LNCaP clone FGC (cell line): ENCODE measurements at places on chromosomes 12 and 14.
A peak's percentile ranks its signal among the peaks of the same experiment; 100 is the strongest.

DNA sequence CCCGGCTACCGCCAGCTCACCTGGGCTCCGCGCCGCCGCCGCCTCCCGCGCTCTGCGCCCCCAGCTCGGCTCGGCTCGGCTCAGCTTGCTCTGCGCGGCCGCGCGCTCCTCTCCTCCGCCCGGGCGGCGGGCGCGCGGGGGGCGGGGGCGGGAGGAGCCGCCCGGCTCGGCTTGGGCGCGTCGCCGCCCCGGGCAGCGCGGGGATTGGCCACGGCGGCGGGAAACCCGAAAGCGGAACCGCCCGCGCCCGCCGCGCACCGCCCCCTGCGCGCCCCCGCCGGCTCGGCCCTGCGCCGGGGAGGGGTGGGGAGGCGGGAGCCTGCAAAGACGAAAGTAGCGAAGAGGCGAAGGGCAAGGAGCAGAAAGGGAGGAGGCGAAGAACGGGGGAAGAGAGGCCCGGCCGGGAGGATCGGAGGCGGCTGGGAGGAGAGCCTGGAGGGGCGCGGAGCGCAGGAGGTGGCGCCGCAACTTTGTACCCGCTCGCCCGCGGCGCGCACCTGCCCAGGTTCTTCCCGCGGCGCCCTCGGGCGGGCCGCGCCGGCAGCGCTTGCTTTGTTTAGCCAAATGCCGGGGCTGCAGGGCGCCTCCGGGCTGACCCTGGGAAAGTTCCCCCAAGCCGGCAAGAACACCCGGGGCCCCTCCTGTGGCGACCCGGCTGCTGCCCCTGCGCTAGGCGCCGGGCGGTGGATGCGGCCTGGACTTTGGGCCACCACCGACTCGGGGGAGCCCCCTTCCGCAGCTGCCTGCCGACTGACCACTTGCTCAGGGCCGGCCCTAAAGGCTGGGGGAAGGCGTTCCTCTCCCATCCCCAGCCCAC is at the start of gene CAMKK2:
Gene CAMKK2, minus strand, starts transcription at position 92 of the 817 bp plus-strand sequence. CDS start 22,183 bp downstream, outside the sequence.
- no peak for DNase-seq

DNA sequence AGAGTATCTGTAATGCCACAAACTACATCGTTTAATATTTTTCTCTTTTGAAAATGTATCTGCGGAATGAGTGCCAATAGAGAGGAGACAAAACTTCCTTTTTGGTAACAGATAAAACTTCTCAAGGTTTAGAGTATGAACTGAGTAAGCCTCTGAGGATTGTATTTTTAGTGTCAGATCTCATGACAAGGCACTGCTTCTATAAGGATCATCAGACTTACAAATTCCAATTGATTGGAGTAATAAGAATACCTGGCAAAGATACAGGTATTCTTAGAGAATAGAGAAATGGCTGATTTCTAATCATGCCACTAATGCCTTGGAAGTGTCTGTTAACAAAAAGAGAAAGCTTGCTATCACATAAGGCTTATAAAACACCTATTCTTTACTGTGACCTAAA is 45.3 kb downstream of the SLC35F4 start:
- DNase-seq: no peak

DNA sequence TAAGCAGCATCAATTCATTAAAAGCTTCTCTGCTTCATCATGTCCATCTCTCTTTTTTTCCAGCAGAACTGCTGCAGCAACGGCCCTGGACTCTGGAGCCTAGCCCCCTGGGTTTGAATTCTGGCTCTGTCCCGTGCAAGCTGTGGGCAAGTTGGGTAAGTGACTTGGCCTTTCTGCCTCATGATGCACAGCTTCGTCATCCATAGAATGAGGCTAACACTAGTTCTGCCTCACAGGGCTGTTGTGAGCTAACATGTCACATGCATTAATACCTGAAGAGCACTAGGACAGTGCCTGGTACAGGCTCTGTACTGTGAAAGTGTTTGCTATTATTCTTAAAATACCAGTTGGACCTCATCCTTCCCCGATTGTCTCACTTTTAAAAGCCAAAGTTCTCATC is 4.2 kb downstream of the KRT82 start:
- no peak for DNase-seq

GRCh38 chr12:53743266-53744129 is 8.3 kb downstream of the CISTR start:
- no peak for DNase-seq

- DNase-seq: no peak
These were observed 46.7 kb downstream of the FAM222A start for GRCh38 chr12:109760031-109760929.

- no peak for DNase-seq
These were observed 6.8 kb downstream of the TEDC1 start for GRCh38 chr14:105497671-105498429.

DNA sequence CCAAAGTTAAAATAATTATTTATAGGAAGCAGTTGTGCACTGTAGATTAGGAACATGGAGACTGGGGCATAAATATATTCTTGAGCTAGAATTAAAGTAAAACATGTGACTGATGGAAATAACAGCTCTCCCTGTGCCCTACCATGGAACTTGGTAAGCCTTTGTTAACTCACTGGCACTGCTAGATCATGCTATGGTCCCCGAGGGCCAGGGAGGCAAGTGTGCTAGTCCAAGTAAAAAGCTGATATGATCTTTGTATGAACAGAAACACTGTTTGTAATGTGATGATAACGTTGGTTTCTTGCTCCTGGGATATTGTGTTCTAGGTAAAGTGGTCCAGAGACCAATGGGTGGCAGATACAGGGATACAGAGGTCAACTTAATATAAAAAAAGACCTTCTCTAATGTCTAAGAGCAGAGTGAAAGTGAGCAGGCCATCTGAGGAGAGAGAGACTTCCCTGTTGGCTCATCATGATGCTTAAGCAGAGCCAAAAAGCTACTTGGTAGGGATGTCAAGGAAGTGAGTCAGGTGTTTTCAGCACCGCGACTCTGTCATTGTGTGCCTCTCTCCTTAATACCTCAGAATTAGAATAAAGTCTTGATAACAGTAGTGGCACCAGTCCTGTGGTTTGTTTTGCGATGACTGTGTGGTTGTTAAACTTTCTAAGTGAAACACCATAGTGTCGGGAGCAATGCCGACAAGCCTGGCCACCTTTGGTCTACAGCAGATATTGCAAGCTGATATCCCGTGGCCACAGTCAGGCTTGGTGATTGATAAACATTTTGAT is 27.6 kb downstream of the BICD1 start:
- DNase-seq: no peak

DNA sequence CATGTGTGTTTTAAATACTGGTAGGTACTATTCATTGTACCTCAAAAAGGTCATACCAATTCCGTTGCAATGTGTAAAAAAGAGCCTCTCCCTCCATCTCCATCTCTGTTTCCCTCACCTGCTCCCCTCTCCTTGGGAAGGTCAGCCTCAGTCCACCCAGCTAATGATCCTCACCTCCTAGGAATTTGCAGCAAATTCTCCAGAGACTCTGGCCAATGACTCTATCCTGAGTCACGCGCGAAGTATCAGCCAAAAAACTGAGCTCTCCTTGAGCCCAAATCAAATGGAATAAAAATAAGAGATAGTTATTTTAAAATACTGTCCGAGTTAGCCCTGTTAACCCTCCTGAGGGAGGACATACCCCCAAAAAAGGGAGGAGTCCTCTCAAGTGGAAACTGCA is 148.4 kb downstream of the DPF3 start:
- no peak for DNase-seq

DNA sequence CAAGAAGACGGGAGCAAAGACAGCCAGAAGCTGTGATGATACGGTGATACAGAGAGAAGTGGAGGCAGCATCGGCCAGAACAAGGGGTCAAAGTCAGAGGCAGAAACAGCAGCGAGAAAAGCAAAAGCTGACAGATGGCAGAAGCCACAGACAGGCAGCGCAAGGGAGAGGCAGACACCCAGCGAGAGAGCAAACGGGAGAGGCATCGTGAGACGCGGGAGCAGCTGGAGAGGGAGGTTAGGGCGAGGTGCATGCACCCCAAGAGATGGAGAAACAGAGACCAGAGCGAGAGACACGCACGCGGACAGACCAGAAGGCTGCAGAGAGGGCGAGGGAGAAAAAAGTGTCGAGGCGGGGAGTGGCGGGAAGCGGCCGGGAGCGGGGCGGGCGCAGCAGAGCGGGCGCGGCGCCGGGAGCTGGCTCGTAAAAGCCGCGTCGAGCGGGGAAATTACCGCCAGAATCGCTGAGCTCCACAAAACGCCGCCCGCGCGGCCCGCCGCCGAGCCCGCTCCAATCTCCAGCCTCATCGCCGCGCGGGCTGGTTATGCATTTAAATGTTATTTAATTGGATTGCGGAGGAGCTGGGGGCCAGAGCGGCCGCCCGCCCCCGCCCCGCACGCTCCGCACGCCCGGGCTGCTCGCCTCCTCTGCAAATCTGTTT is 15.6 kb downstream of the SMUG1 start:
- peak; percentile 21 for DNase-seq

DNA sequence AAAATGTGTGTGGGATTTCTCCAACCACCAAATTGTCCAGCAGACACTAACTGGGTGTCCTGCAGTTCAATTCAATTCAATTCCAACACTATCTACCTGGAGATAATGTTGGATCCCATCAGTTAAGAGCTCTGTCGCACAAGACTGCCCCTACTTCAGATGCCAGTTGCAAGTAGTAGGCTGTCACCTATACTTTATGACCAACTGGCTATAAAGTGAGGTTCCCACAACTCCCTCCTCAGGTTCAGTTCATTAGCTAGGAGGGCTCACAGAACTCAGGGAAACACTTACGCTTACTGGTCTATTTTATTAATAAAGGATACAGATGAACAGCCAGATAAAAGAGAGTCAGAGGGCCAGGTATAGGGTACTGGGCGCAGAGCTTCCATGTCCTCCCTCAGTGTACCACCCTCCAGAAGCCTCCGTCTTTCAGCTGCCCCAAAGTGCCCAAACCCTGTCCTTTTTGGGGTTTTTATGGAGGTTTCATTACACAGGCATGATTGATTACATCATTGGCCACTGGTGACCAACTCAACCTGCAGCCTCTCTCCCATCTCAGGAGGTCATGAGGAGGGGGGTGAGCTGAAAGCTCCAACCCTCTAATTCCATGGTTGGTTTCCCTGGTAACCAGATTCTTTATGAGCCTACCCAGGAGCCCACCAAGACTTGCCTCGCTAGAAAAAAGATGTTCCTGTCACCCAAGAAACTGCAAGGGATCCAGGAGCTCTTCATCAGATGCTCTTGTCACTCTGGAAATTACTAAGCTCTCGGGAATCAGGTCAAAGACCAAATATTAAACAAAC is 7.5 kb upstream of the SERPINA5 start:
- no peak for DNase-seq

GRCh38 chr12:65685514-65685913 is 138.8 kb upstream of the HMGA2 start:
- DNase-seq: no peak

GRCh38 chr12:63792338-63792737 is 12.6 kb downstream of the RXYLT1 start:
- DNase-seq: no peak

DNA sequence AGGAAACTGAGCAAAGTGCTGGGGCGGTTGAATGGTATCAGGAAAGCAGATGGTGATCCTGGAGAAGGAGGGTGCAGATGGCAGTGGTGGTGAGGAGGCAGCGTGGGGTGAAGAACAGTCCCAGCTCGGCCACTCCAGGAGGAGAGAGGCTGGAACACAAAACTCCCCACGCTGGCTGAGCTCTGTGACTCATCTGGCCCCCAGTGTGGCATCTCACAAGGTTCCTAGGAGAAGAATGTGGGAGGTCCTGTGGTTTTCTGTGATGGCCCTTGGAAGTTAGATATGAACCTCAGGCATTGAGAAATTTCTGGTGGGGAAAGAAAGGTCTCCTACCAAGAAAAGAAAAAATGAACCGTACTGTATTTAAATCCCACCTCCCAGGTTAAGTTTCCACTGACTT is 8.0 kb upstream of the NRXN3 start:
- no peak for DNase-seq

DNA sequence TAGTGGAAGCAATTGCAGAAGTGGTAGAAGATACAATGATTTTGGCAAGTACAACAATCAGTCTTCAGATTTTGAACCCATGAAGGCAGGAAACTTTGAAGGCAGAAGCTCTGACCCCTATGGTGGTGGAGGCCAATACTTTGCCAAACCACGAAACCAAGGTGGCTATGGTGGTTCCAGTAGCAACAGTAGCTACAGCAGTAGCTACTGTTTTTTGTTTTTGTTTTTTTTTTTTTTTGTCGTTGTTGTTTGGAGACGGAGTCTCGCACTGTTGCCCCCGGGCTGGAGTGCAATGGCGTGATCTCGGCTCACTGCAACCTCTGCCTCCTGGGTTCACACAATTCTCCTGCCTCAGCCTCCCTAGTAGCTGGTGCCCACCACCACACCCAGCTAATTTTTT is 47.4 kb downstream of the IFNG-AS1 start:
- no peak for DNase-seq

- DNase-seq: no peak
These were observed 29.9 kb upstream of the BCDIN3D start for GRCh38 chr12:49872781-49873181.

DNA sequence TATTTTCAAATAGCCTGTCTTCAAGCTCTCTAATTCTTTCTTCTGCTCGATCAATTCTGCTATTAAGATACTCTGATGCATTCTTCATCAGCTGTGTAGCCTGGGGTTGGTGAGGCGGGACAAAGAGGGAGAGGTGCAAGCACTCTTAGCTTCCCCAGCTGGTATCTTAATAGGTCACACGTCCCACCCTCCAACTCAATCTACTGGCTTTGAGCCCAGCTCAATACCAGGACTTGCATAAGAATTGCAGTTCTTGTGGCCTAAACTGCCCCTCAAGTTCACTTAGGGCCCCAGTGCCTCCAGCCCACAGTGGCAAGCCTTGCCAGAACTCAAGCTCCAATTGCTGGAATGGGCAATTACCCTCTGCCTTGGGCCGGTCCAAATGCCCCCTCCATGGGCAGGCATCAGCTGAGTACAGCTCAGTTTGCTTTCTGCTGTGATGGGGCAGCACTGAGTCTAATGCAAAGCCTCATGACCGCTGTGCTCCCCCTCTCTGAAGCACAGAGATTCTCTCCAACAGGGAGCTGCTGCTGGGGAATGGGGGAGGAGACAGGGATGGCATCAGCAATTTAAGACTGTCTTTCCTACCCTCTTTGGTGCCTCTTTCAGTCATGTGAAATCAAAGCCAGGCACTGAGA is 5.6 kb upstream of the SPATA7 start:
- DNase-seq: no peak

DNA sequence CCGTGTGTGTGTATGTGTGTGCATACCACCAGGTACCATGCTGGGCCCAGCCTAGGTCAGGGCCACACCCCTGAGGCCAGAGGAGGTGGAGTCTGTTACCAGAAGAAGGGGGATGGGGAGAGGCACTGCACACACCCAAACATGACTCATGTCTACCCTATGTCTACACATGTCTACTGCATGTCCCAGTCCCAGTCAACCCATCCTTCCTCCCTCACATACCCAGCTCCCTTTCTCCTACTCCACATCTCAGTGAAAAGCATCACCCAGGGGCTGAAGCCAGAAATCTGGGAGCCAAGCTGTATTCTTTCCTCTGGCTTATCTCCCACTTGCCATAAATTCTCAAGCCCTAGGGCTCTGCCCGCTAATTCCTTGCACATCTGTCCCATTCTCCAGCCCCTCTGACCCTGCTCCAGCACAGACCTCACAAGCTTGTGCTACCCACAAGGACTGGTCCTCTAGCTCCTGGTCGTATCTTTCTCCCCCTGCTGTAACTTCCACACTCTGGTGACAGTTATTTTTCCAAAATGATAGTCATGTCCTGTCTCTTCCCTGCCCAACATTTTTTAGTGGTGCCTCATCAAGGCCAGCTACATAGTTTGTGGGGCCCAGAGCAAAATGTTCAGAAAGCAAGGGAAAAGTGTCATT is 18.0 kb upstream of the APPL2 start:
- DNase-seq: no peak
